Left cardiac atrium (tissue), 4 donors: ENCODE measurements at places on chromosomes 5 and 9. TPM values are rescaled to one million over a fixed set of nuclear protein-coding genes. Genes with fewer than 3 reads are reported as not detected.

DNA sequence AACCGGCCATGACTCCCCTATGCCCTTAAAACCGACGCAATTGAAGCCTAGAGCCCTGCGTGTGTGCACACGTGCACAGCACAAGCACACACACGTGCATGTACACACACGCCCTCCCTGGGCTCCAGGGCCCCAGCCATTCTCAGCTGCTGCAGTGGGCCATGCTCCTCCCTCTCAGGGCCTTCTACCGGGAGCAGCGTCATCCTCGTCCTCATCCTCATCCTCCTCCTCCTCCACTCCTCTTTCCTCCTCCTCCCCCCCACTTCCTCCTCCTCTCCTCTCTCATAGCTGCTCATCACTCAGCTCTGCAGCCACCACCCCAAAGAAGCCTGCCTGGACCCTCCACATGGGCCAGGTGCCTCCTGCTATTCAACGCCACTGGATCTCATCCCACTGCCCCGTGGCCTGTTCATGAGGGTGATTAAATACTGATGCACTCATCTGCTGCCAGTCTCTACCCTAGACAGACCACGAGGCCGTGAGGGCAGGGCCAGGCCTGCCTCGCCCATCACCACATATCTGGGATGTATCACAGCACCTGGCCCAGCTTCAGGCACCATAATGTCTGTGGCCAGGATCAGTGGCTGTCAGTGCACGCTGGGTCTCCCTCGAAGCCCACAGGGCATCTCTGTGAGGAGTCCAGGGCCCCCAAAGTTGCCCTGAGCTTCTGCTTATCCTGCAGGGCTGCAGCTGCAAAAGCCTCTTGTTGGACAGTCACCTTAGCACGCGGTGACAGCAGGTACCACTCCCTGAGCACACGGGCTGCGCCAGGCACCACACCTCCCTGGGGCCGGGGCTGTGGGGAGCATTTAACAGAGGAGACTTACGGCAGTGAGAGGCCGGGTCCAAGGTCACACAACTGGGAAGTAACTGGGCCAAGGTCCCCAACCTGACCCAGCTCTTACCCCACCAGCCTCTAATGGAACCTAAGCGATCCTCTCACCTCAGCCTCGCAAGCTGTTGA lies 9.8 kb downstream of the FAM78A start:
- DNase-seq = no peak

GRCh38 chr9:128818839-128819715 lies 777 bp downstream of the ENDOG start:
- DNase-seq = peak; percentile 54

DNA sequence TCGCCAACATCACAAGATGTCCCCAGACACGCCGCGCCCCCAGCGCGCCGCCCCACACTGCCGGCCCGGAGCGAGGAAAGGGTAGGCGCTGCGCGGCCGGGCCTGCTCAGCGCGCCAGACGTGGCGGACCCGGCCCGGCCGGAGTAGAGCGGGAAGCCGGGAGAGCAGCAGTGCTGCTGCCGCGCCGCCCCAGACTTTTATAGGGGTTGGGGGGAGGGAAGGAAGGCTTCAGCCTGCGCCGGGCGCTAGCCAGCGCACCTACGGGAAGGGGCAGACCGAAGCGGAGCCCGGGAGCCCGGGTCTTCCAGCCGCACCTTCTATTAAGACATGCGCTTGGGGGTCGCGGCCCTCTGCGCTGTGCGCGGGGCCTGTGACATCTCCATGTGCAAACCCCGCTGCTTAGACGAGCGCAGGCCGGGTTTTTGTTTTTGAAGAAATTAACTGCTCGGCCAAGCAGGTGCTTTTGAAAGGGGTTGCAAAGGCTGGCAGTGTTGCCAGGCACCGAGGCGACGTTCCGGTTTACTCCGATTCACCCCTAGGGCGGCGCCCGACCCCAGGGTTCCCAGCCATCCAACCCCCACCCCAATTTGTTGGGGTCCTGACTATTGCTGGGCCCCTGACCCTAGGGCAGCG lies 353 bp upstream of the PAX5 start:
- DNase-seq = no peak

GRCh38 chr5:96756985-96757384 lies 50.8 kb downstream of the ERAP1 start:
- no peak for DNase-seq

SCGB3A1 gene
- not detected for total RNA-seq

DNA sequence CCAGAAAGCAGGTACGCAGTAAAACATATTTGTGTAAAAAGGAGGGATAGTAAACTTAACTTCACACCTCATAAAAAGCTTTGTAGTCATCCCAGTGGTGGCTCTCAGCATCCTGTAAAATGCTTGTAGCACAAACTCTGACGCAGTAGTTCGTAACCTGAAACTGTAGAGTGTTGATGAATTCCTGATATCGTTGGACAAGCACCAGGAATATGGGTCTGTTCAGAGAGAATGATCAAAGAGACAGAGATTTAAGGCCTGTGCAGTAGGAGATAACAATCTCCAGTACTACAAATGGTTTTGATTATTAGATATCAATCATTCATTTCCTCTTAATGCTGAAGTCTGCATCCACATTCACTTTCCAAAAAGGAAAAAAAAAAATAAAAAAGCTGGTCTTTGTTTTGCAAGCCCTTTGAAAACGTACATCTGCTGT lies 148.5 kb downstream of the KIAA0825 start:
- DNase-seq = no peak

ANKRD18A gene
- total RNA-seq = 5.0 TPM
